ENCODE measurements at places on chromosomes 6 and 20.

GRCh38 chr20:49915118-49915379 is 280 bp downstream of the SPATA2 start:
- DNase-seq: no peak

DNA sequence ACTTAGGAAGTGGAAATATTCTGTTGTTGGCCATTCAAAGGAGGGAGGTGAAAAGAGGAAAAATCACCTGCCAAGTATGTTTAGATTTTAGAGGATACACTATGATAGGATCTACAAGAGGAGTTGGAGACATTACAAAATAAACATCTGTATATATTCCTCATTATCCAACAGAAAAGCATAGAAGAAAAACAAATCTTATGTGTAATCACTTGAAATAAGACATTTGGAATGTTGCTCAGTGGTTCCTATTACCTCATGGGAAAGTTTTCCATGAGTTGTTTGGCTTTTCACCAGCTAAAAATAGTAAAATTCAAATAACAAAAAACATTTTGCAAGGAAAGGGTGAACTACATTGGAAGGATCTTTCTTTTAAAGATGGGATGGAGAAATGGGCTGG is 76.7 kb upstream of the CARMIL1 start:
- peak; percentile 69 for DNase-seq

- DNase-seq: no peak
Measured at GRCh38 chr20:25150016-25150415, 45.5 kb upstream of the ENTPD6 start.

DNA sequence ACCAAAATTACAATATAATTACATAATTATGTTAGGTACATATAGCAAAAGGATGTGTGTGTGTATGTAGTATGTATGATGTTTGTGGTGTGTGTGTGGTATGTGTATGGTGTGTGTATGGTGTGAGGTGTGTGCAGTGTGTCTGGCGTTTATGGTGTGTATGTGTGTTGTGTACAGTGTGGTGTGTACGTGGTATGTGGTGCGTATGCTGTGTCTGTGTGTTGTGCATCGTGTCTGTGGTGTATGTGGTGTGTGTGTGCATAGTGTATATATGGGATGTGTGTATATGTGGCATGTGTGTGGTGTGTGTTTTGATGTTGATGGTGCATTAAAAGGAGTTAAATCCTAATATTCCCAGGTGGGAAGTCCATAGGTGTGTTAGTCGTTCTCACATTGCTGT is 62.8 kb downstream of the PLG start:
- DNase-seq: no peak

DNA sequence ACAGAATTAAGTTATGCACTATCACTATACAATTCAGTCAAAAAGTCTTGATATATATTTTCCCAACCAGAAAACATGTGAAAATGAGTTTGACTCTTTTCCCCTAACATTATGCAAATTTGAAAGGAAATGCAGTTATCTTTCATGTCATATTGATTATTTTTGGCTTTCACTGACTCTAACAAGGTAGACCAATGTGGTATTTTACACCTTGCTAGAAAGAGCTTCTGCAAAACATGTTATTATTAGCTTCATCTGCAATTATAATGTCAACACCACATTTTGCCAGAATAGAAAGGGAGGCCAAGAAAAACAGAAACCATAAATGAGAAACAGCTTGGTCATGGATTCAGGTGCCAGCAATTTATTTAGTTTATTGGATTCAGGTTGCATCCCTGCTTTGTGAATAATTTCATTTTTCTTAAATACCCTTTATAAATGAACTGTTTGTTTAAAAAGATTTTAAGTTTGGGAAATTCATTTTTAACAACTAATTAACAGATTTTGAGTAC is 226.1 kb upstream of the GJE1 start:
- no peak for DNase-seq
